ENCODE measurements at places on chromosomes 2 and 18.
A peak's percentile ranks its signal among the peaks of the same experiment; 100 is the strongest.

DNA sequence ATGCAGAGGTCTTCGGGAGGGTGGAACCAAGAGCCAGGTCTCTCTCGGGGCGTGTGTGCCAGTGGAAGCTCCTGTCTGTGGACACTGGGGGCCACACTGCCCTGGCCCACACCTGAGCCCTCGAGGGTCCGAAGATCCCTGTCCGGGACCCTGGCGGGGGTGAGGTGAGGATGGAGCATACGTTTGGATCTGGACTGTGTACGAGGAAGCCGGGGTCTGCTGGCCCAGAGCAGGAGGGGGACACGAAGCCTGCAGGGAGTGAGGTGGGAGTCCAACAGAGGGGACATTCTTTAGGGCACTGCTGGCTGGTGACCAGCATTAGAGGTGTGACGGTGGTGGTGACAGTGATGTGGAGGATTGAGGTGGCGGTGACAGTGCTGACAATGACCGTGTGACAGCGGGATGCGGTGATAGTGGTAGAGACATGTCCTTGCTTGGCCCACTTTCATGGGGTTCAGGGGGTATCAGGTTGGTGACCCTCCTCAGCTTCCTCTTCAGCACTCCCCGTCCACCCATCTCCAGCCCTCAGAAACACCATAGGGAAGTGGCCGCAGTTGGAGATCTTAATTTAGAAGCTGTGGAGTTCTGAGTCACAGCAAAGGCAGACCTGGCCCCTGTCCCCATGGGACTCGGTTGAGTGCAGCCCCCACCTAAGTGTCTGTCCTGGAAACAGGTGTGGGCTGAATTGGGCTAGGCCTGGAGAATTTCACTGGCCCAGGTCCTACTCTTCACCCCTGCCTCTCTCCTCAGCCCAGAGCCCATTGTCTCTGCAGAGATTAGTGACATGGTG, 252.0 kb downstream of the DYSF start:
- DNase-seq = no peak

GRCh38 chr18:51234117-51235008, 36.9 kb upstream of the MEX3C start:
- no peak for DNase-seq

DNA sequence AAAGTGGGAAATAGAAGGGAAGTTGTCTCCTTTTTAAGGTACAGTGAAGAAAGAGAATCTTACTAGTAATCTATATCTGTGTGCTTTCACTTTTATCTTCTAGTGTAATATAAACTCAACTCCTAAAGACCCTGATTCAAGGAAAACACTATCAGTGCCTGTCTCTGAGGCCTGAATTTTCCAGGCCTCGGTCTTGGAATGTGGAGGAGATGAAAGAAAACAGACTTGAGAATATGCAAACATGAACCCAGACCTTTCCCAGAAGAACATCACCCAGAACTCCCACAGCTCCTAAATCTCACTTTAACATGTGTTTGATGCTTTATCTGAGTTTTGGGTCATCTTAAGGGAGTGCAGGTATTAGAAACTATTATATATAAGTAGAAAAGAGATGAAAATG, 51.8 kb downstream of the EPB41L5 start:
- no peak for DNase-seq

- DNase-seq = peak; percentile 87
These were observed 5.7 kb downstream of the PTMA start for GRCh38 chr2:231713730-231714638.
